ENCODE measurements at places on chromosomes 11 and 22. TPM values are rescaled to one million over a fixed set of nuclear protein-coding genes. Genes with fewer than 3 reads are reported as not detected.

The TBX10 gene
- total RNA-seq: not detected

The DEUP1 gene
- not detected for total RNA-seq

The YIF1A gene
- total RNA-seq: 199 TPM

The OR8B12 gene
- not detected for total RNA-seq

The GLB1L3 gene
- not detected for total RNA-seq

The SCGB1C1 gene
- total RNA-seq: not detected

The MYO7A gene
- 0.23 TPM for total RNA-seq

The SLC37A2 gene
- total RNA-seq: 0.30 TPM

The SPA17 gene
- 7.8 TPM for total RNA-seq

The TMEM191B gene
- 0.60 TPM for total RNA-seq

The CHST1 gene
- total RNA-seq: 0.15 TPM

The CD3E gene
- total RNA-seq: not detected

The PDHX gene
- total RNA-seq: 23.4 TPM

The SMTNL1 gene
- not detected for total RNA-seq

The PKNOX2 gene
- 1.4 TPM for total RNA-seq

The PITPNB gene
- total RNA-seq: 18.5 TPM

The TRPC6 gene
- under 0.01 TPM for total RNA-seq

The TEX54 gene
- total RNA-seq: not detected

The CHCHD10 gene
- 3.4 TPM for total RNA-seq

The MYBPC3 gene
- not detected for total RNA-seq

The IL17REL gene
- total RNA-seq: not detected

The CDC42EP1 gene
- 3.2 TPM for total RNA-seq

The BTBD18 gene
- not detected for total RNA-seq

The OSM gene
- total RNA-seq: not detected

The PGA5 gene
- total RNA-seq: not detected

The CST6 gene
- 2.8 TPM for total RNA-seq

The OR2D2 gene
- total RNA-seq: not detected

The AQP11 gene
- 0.45 TPM for total RNA-seq

The TREH gene
- total RNA-seq: 0.08 TPM

The NRXN2 gene
- 29.0 TPM for total RNA-seq

The MMP11 gene
- total RNA-seq: 11.0 TPM

The DEFB131B gene
- total RNA-seq: not detected

The CRYBA4 gene
- total RNA-seq: not detected

The EFEMP2 gene
- total RNA-seq: 81.4 TPM

The OR8D4 gene
- not detected for total RNA-seq

The TMEM86A gene
- 0.47 TPM for total RNA-seq

The HIC2 gene
- total RNA-seq: 3.0 TPM

The C11orf42 gene
- not detected for total RNA-seq

The FIBIN gene
- total RNA-seq: 61.7 TPM

The CREB3L1 gene
- 19.9 TPM for total RNA-seq

The NAALAD2 gene
- 0.35 TPM for total RNA-seq

The B4GALNT4 gene
- 1.1 TPM for total RNA-seq

The SLN gene
- not detected for total RNA-seq

The MAJIN gene
- total RNA-seq: not detected

The PIK3C2A gene
- 16.8 TPM for total RNA-seq

The APOBEC3B gene
- 0.82 TPM for total RNA-seq

The FHIP1B gene
- total RNA-seq: 7.4 TPM

The JHY gene
- 0.98 TPM for total RNA-seq

The HTR3A gene
- total RNA-seq: not detected

The TRIM49 gene
- total RNA-seq: not detected

The ZFTA gene
- 17.2 TPM for total RNA-seq

The SMIM35 gene
- not detected for total RNA-seq

The ACTN3 gene
- total RNA-seq: under 0.01 TPM
